Stimulated activated naive CD8-positive, alpha-beta T cell treated with anti-CD3 and anti-CD28 coated beads, Interleukin-15, Interleukin-2, amounts not matched to agents 100 U/mL and 50 U/mL, for 24 hours (primary cell): ENCODE measurements at places on chromosomes 6 and 20.

GRCh38 chr6:14510038-14510437 lies 392.5 kb downstream of the CD83 start:
- DNase-seq: no peak

DNA sequence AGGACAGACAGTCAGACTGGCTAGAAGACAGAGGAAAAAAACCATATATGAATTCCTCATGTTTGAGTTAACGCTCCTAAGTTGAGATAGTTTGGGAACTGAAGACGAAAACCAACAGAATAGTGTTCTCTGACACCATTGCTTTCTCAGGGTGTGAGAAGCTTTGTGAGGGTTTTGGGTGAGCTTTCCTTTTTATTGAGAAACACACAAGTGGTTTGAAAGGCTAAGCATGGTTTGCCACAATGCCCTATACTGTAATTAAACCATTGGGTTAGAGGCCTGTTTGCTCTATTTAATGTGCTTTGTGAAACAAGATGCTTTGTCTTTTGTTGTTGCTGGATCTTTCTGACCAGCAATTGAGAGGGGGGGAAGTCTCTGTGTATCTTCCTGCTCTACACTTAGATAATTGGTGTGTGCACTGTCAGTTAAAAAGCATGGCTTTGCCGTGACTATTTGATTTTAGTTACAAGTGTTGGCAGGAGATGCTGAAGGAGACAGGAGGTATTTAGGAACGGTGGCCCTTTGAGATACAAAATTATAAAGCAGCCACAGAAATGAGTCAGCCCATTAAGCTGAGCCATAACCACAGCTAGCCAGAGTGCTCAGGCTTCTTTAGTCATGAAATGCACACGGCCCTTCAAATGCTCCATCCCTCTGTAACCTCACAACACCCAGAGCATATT lies 273.0 kb upstream of the PREP start:
- no peak for DNase-seq

GRCh38 chr6:28145231-28145630 lies 3.5 kb downstream of the ZKSCAN8 start:
- DNase-seq: no peak

GRCh38 chr6:111237852-111238251 lies 150.5 kb downstream of the SLC16A10 start:
- DNase-seq: no peak

DNA sequence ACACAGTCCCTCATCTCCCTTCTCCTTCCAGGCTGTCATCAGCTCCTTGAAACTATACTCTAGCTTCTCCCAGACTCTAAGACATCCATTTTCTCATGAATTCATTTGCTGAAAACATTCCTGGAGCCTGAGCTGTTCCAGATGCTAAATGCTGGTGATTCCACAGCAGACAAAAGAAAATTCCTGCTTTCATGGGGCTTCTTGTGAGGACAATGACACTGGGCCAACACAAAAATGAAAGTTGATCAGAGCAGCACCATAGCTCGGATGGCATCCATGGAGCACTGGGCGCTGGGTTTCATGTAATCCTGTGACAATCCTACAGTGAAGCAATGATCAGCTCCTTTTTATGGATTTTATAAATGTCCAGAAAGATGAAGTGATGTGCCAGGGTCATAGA lies 47.4 kb upstream of the STX16 start:
- DNase-seq: no peak

DNA sequence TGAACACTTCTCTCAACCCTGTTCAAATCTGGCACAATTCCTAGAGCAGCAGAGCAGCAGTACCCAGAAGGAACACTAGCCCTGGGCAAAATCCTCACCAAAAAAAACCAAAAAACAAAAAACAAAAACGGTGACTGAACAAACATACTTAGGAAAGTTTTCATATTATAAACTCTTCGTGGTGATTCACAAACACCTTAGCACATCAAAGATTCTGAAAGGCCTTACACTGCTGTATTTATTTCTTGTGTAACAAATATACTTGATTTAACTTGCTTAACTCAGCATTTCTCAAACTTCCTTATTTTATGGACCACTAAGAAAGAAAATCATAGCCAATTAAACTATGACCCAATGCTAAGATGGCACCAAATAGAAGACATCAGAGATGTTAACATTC lies 57.8 kb upstream of the RREB1 start:
- no peak for DNase-seq

GRCh38 chr20:56453352-56453751 lies 15.1 kb upstream of the RTF2 start:
- no peak for DNase-seq

- DNase-seq: no peak
Observed at GRCh38 chr6:159572439-159573110, 120.5 kb downstream of the SOD2 start.

- DNase-seq: peak; percentile 71
Observed at GRCh38 chr20:5788385-5788895, 38.2 kb downstream of the SHLD1 start.

- DNase-seq: no peak
Observed at GRCh38 chr20:37457921-37458320, 63.1 kb upstream of the NNAT start.

- DNase-seq: no peak
Observed at GRCh38 chr20:46683011-46683667, 6.1 kb downstream of the TP53RK start.

DNA sequence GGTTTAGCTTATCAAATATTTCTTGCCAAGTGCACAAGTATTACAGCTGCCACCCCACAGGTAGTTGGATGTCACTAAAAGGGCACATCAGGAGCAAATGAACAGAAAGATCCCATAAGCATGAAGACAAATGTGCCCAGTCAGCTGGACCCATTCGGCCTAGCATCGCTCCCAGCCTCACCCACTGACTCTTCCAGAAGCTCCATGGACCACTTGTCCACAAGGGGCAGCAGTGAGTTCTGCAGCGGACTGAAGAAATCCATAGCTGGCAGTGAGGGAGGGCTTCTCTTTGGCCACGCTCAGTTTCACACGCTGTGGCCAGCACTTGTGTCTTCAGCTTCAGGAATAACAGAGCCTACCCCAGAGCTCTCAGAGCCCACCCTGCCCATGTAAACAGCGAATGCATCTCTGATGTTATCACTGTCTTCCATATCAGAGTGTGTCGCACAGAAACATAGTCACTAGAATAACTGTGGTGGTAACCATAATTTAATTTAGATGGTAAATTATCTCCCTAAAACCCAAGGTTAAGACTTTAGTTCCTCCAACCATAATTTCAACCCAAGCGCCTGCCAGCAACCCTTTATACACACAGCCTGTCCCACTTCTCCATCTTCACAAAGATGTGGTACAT lies 15.8 kb downstream of the CGA start:
- peak; percentile 76 for DNase-seq

GRCh38 chr6:99219788-99220187 lies 129.7 kb downstream of the FAXC start:
- no peak for DNase-seq

- no peak for DNase-seq
Observed at GRCh38 chr6:1577896-1578745, 31.6 kb upstream of the FOXC1 start.

GRCh38 chr6:39029156-39030011 lies 19.2 kb upstream of the GLP1R start:
- DNase-seq: peak; percentile 74

- DNase-seq: no peak
Observed at GRCh38 chr6:11231564-11232192, 790 bp downstream of the NEDD9 start.

DNA sequence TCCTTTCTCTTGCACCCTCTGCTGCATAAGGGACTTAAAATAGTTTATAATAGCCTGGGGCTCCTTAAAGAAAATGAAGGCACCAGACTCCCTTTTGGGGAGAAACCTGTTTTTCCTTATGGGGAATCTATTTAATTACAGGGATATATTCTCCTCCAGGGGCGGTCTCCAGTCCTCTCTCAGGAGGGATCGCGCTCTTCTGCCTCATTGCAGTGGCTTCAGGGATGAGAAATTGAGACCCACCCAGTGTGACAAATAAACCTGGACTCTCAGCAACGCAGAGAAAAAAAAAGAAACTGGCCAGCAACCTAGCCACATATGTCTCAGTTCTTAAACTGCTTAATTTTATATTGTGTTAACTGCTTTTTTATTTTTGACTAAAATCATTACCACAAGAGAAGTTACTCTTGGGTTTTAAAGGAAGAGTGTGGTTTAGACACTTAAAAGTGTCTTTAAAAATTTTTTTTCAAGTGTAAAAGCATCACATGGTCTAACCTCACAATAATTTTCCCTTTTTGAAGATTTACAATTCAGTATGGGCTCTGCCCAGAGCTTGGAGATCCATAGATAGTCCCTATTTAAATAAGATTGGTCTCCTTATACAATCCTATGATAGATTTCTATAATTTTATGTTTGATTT lies 11.7 kb upstream of the GOPC start:
- no peak for DNase-seq

DNA sequence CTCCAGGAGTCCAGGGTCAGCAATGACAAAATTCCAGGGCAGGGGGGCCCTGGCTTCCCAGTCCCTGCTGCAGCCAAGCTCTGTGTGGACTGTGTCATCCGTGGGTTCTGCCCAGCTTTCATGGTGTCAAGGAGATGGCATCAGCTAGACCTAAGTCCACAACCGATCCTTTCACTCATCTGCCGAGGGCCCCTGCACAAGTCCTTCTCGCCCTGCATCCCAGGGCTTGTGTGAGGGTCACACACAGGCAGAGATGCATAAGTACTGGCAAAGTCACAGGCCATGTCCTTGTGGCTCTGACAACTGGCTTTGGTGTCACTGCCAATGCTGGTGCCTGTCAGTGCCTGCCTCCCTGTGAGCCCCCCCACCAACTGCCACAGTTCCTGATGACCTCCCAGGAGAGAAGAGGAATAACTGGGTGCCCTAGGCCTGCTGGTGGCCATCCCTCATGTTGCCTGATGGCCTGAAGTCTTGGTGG lies 181.4 kb upstream of the CST7 start:
- DNase-seq: no peak

GRCh38 chr6:106422534-106422933 lies 62.0 kb downstream of the CRYBG1 start:
- DNase-seq: no peak

DNA sequence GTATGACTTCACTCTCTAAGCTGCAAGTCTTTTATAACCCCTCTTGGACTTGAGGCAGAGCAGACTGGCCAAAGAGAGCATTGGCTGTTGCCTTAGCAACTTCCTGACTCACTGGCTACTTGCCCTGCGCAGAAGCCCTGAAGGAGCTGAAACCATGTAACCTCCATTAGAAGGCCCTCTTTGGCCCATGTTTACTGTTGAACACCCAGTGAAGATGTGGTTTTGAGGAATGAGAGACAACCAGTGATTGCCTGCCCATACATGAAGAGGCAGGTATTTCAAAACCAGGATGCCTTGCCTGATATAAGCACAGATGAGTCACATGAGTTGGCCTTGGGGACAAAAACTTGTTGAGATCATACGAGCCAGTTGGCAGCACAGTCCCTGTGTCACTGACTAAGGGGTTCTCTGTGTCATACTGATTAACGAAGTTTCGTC lies 182.5 kb downstream of the EDN1 start:
- DNase-seq: no peak

- DNase-seq: no peak
Observed at GRCh38 chr6:10315658-10316372, 99.1 kb downstream of the TFAP2A start.

GRCh38 chr6:150196942-150197745 lies 54.3 kb downstream of the PPP1R14C start:
- no peak for DNase-seq

DNA sequence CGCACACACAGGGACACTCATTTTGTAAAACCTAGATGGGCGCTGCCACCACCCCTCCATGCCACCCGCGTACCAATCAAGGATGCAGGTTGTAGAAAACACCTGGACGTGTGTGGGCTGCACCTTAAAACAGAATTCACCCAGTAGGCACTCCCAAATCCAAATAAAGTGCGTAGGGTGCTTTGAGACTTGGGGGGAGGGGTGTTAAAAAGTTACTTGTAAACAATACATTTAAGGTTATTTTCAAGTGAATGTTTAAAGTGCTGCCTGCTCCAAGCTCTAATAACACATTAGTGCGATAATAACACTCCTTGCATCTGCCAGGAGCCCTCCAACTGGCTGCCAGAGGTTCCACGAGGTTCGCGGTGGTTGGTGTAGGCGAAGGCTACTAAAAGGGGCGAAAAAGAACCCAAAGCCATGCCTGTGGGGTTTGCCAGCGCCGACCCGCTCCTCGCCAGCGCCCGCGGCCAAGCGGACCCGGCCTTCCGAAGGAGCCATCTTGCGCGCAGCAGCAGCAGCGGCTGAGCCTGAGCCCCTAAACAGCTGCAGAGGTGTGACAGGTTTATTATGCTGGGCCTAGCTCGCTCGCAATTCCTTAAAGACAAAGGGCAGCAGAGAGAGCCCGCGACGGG lies 11.5 kb downstream of the FOXC1 start:
- no peak for DNase-seq

DNA sequence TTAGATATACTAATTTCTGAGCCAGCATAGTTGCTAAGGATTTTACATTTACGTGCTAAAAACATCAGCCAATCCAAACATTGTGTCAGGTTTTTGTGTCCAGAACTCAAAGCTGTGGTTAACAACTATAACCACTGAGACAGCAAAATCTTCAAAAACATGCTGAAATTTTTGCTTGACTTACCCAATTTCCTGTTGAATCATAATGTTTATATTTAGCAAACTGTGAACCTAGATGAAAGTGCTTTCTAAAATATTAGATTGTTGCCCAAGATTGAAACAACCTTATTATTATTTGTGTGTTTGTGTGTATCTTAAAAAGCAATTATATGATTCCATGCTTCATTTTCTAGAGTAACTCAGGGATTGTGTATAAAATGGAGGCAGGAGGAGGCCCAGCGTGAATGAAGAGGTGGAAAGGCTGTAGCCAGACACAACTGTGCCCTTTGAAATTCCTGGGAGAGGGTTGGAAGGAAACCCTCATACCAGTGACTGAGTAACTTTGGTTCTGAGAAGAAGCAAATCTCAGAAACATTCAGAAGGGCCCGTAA lies 48.0 kb downstream of the ARMC2 start:
- no peak for DNase-seq

- DNase-seq: peak; percentile 32
Observed at GRCh38 chr6:144104898-144105487, 9.6 kb upstream of the SF3B5 start.

DNA sequence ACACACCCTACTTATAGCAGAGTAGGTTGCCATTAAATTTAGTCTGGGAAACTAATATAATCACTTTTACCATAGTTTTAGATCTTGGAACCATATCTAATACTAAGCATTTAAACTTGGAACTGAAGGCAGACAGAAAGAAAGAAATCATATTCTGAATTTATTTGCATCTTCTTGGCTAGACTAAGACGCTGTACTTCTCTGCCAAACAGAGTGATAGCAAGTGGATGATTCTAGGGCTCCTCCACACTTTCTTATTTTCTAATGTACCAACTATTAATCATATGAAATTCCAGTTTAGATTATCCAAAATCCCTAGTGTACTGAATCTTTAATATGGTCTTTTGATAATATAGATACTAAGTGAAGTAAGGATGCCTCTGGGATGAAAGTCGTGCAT lies 277.0 kb downstream of the CENPW start:
- DNase-seq: no peak

- DNase-seq: no peak
Observed at GRCh38 chr20:43977962-43978361, 63.3 kb downstream of the TOX2 start.

- no peak for DNase-seq
Observed at GRCh38 chr20:49754596-49754995, 40.9 kb upstream of the B4GALT5 start.

- DNase-seq: no peak
Observed at GRCh38 chr20:38267901-38268514, 7.5 kb upstream of the KIAA1755 start.

GRCh38 chr6:37535428-37535758 lies 35.7 kb upstream of the CCDC167 start:
- DNase-seq: no peak

- no peak for DNase-seq
Observed at GRCh38 chr6:41077536-41077935, 4.8 kb downstream of the NFYA start.
